ENCODE measurements at places on chromosomes 3 and 15.
A peak's percentile ranks its signal among the peaks of the same experiment; 100 is the strongest.

- DNase-seq = no peak
These were observed 15.3 kb downstream of the CD276 start for GRCh38 chr15:73699249-73700040.

GRCh38 chr3:131806736-131807135 is 228.1 kb downstream of the CPNE4 start:
- DNase-seq = no peak

DNA sequence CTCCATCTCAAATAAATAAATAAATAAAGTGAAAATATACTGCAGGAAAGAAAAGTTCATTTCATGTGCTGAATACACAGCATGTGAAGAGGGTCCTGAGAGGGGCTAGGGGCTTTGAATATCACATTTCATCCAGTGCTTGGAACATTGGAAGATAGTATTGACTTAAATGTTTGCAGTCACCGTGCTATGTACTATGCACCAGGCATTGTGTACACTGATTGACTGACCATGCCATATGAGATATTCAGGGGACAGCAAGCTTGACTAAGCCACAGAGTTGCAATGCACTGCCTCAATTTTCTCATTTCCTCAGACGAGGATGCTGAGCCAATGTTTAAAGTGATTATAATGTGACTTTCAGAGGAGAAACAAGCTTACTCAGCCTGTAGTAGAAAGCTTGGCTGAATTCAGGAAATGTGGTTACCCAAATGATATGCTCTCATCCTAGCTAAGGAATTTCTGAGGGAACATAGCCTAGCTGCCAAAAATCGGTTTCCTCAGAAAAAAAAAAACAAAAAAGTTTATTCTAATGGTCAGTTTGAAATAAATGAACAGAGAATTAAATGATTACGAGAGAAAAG is 557.9 kb downstream of the FGF12 start:
- DNase-seq = no peak

DNA sequence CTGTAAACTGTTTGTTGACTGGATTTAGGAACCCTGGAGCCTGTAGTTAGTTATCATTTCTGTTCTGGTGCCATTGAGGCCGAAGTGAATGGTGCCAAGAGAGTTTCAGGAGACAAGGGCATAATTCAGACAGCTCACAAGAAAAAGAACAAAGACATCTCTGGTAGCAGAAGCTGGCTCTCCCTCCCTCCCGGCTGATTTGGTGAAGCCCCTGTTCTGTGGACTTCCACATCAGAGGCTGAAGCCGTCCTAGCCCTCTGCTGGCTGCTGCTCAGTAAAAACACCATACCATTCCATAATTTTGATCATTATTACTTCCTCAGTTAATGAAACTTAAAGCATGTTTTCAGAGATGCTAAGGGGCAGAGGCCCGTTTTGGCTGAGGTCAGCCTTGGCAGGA is 381.2 kb upstream of the WNT5A start:
- no peak for DNase-seq

- DNase-seq = no peak
These were observed 24.4 kb upstream of the RAP2B start for GRCh38 chr3:153137626-153138025.

DNA sequence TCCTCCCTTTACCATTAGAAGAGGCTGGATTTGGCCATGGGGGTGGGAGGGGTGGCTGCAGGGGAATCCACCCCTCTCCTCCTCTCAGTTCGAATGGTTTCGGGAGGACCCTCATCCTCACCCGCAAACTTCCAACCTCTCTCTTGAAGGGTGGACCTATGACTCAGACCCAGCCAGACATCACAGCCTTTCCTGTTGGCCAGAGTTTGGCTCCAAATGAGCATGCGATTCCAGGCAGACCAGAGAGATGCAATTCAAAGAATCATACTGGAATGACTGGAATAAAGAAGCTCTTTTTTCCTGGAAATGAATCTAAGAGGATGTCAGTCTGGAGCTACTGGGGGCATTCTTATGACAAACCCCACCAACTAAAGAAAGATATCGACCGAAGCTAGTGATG is 516.7 kb upstream of the MDFIC2 start:
- DNase-seq = peak; percentile 57

GRCh38 chr15:23384371-23384770 is 29.8 kb downstream of the GOLGA8S start:
- DNase-seq = no peak

DNA sequence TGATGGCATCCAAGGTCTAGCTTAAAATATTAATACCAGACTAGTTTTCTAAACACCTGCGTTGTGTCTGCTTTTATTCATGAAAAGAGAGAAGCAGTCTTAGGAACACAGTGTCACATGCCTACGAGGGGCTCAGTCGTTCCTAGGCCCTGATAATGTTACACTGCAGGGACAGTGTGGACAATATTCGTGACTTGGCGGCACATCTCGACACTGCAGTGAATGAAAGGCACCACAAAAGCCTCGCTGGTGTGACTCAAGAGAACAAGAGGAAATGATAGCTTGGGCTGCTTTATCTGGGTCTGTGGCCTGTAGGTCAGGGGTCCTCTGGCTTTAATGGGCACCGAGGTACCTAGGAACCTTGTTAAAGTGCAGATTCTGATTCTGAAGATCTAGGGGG is 226.7 kb downstream of the PDZRN3 start:
- DNase-seq = no peak

DNA sequence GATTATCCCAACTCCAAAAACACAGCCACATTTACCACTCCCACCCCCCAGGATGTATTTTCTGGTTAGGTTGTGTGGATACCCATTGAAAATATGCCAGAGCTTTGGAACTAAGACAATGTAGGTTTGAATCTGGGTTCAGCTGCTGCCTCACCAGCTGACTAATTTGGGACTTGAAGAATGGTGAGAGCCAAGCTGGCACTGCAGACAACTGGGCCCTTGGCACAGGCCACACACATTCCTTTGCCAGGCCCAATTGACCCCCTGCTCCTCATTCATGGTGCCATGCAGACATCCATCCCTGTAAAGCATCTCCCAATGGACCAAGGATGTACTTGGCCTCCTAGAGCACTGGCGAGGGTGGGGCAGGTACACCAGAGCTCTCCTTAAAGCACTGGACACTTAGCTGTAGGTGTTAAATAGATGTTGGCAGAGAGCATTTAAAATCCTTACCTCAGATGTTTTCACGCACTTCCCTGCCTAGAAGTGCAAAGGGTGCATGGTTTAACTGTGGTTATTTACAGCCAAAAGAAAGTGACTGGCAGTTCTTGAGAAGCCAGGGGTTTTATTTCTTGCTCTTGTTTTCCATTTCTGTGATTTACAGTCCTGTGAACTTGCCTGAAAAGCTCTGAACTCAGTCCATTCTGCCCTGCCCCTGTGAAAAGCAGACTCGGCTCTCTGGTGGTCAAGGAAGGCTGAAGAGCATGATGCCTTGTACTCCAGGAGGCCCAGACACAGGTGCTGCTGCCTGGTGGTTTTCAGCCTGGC is 138.5 kb downstream of the CLSTN2 start:
- DNase-seq = no peak

DNA sequence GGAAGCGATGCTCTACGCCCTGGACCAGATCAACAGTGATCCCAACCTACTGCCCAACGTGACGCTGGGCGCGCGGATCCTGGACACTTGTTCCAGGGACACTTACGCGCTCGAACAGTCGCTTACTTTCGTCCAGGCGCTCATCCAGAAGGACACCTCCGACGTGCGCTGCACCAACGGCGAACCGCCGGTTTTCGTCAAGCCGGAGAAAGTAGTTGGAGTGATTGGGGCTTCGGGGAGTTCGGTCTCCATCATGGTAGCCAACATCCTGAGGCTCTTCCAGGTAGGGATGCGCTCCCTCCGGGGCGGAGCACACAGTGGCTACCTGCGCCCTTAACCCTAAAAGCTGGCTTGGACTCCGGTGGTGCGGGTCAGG is 698 bp downstream of the GRM7 start:
- DNase-seq = no peak

DNA sequence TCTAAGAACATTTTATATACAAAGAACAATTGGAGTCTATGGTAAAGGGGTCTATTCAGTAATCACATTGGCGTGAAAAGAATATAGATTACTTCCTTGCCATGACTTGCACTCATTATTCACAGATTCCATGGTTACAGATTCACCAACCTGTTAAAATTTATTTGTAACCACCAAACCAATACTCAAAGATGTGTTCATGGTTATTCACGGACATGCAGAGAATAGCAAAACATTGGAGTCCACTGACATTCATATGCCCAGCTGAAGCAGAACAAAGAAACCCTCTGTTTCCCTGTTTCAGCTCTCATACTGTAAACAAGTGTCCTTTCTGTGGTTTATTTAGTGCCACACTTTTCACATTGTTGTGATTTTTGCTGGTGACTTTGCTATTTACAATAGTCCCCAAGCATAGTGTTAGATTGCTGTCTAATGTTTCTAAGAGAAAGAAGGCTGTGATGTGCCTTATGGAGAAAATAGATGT is 185.8 kb upstream of the TTC14 start:
- DNase-seq = no peak

GRCh38 chr3:64809086-64809485 is 121.3 kb upstream of the ADAMTS9 start:
- DNase-seq = no peak

DNA sequence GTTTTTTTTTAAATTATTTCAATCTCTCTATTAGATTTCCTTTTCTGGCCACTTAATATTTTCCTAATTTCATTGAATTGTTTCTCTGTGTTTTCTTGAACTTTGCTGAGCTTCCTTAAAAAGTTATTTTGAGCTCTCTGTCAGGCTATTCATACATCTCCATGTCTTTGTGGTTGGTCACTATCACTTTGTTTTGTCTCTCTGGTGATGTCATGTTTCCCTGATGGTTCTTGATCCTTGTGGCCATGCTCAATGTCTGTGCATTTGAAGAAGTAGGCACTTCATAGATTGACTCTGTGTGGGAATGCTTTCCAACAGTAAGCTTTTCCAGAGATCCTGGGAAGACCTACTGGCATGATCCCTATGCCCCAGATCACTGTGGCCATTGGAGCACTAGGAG is 18.6 kb downstream of the CD200R1 start:
- DNase-seq = no peak

GRCh38 chr3:44885618-44886017 is 11.2 kb downstream of the TGM4 start:
- DNase-seq = peak; percentile 60

- peak; percentile 45 for DNase-seq
These were observed 35.9 kb upstream of the BNC1 start for GRCh38 chr15:83320404-83320803.

- no peak for DNase-seq
These were observed 22.9 kb upstream of the FGF12 start for GRCh38 chr3:192750201-192750600.

GRCh38 chr3:59374091-59374817 is 324.4 kb upstream of the CFAP20DC start:
- DNase-seq = no peak

- no peak for DNase-seq
These were observed 156.1 kb downstream of the STAG1 start for GRCh38 chr3:136595913-136596697.

GRCh38 chr15:69161878-69162213 is 1.4 kb downstream of the GLCE start:
- DNase-seq = no peak

- DNase-seq = no peak
These were observed 59.2 kb downstream of the LIPC start for GRCh38 chr15:58490888-58491473.

Data from AG09309 (cell line).